ENCODE measurements at places on chromosomes 13 and 19. TPM values are rescaled to one million over a fixed set of nuclear protein-coding genes. Genes with fewer than 3 reads are reported as not detected.

Gene DLEU7
- not detected for polyA plus RNA-seq

Gene URAD
- not detected for polyA plus RNA-seq

DNA sequence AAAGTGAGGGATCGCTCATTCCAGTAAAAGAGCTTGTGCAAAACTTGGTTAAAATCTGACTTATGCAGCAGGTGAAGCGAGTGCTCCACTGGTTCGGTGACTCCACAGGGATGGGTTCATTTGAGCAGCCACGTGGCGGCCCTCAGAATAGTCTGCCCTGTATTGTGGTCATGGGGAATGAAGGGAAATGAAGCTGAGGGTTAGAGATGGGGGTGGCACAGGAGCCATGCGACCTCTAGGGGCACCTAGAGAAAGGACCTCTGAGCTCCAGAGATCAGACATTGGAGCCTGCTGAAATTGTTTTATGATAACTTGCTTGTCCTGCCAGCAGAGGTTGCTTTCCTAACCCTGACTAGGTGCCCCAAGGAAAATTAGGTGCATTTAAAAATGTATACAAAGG is 26.6 kb downstream of the CBY2 start:
- peak; percentile 57 for DNase-seq

GRCh38 chr19:7848779-7849457 is 18.9 kb downstream of the EVI5L start:
- DNase-seq, result no peak

DNA sequence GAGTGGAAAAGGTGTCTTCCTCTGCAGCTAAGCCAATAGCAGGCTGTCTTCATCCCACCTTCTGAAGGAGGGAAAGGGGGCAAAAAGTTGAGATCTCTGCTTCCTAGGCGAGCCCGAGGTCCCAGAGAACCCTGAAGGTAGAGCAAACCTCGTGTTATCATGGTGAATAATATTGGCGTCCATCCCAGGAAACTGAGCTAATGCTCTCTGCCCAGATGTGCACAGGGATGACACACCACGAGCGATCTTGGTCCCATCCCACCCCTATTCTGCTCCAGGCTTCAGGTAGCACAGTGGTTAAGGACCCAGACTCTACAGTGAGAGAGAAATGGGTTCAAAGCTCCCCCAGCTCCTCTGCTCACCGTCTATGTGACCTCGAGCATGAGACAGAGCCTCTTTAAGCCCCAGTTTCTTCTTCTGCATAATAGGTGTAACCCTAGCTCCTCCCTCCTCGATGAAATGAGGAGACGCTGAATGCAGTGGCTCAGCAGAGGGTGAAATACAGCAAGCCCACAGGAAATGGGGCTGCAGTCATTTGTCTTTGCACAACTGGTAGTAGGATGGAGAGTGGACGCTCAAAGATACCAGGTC is 9.9 kb upstream of the CEACAM20 start:
- no peak for DNase-seq

- no peak for DNase-seq
Measured at GRCh38 chr19:5778402-5778801, 6.1 kb downstream of the PRR22 start.

All from HepG2 (cell line).